ENCODE measurements at places on chromosomes 1 and 21.

DNA sequence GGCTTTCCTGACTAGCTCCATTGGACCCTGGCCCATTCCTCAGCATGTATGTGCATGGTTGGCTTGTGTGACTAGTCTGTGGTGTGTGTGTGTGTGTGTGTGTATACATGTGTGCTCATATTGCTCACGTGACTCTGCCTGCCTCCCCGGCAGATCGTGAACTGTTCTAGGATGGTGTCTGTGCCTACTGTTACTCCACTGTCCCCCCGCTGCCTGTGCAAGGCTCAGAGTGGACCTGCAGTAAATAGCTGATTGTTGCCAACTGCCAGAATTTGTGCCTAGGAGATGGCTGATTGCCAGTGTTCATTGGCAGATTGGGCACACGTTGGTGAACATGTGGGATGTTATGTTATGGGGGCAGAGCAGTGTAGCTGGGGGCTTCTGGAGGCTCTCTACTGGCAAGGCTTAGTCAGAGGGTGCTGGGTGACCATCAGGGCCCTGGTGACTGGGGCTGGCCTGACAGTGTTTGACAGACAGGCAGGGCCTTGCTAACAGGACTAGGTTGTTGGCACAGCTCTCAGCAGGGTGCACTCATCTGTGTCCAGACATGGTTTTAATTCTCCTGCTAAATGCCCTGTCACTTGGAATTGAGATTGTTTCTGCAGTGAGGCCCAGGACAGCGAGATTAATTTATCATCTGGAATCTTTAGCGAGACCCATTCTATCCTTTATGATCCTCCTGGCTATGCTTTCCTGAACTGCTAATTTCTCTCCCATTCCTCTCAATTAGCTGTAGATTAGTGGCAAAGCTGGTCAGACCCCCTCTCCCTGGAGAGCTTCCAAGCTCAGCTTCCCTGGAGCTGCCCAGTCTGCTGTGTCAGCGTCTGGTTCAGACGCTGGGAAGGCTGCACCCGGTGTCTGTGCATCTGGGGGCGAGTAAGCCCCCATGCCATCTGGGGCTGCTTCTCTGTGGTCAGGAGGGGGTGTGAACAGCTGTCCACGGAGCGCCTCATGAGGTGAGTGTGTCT lies 20.8 kb downstream of the SLC6A17 start:
- DNase-seq, result no peak

GRCh38 chr1:196121181-196121580 lies 487.1 kb downstream of the KCNT2 start:
- no peak for DNase-seq

GRCh38 chr1:20589331-20590278 lies 708 bp downstream of the CDA start:
- DNase-seq, result no peak

DNA sequence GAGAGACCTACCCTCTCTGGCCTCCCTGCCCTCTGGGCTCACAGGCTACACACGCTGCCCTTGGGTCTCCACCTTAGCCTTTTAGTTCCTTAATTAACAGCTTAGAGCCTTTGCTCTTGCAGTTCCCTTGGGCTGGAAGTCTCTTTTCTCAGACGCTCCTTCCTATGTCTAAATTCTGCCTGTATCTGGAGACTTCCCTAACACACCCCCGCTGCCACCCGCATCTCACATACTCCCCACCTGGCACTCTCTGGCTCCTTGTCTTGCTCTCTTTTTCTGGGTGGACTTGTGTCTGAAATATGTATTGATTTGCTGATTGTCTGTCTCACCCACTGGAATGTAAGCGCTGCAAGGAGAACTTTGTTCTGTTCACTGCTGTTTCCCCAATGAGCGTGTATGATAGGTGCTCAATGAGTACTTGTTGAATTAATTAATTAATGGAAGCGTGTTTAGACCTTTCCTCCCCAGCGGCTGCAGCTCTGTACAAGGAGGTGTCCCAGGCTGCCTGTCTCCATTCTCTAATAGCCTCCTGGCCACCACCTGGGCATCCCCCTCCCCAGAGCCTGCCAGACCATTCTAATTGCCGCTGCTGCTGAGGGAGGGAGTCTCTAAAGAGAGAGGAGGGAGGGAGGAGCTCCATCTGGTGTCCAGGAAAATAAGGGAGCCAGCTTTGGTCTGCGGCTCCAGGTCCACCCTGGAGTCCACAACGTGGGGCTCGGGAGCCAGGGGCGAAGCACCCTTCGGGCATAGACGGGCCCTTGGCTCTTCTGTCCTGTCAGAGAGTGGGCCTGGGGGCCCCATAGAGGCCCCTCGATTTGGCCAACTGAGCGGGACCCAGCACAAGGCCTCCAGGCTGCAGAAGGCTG lies 95.4 kb downstream of the RNF220 start:
- no peak for DNase-seq

- no peak for DNase-seq
These were observed 212.8 kb downstream of the PBX1 start for GRCh38 chr1:164771619-164772361.

DNA sequence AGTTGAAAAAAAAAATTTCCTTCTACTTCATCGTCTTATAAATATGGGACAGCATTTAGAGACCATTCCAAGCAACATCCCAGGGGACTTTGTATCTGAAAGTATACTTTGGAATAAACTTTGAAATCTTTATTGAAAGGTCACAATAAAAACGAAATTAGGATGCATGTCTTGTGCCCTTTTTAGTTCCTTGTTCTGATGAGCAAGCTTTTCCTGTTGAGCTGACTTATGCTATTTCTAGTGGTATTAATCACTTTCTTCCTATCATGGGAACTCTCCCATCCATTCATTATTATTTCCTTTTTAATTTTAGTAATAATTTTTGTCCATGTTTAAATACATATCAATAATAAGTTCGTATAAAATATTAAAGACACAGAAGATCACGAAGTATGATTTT lies 4.0 kb upstream of the GBP2 start:
- DNase-seq, result no peak

All from stimulated activated CD4-positive, alpha-beta T cell treated with anti-CD3 and anti-CD28 coated beads, Interleukin-15, amount 100 ng/mL, for 1 hour (primary cell).